ENCODE measurements at places on chromosomes 12 and 14.

DNA sequence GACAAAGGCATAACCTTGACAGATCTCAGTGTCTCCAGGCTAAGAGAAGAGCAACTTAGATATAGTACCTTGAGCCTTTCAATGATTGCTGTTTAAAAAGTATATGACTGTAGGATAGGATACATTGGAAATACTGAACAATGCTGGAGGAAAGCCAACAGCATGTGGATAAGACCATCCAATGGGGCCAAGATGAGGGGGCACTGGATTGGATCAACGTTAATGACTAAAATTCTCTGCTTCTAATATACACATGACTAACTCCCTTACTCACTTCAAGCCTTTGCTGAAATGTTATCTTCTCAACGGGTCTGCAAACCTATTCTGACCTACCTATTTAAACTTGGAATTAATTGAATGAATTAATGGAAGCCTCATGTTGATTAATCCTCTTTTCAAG lies 354.9 kb downstream of the RAD51B start:
- no peak for DNase-seq

DNA sequence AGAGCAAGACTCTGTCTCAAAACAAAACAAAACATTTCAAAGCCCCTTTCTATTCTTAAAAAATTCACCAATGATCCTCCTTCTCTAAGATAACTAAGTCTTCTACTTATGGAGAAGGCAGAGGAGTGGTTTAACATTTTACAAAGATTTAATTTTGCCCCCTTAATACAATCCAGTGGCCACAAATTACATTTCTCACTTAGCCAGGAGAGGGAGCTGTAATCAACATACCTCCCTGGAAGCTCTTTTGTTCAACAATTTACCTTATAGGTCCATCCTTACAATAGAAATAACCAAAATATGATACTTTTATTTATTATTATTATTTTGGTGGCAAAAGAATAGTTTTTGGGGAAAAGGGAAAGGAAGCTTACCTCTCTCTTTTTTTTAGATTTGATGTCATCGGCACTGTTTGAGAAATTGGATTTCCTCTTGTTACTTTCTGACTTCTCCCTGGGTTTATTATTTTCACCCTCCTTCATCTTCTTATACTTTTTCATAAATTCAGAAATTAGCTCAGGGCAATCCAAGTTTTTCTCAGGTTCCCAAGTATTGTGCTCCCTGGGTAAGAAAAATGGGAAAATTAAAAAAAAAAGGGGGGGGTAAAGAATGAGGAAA lies 28.1 kb downstream of the CBX5 start:
- no peak for DNase-seq

DNA sequence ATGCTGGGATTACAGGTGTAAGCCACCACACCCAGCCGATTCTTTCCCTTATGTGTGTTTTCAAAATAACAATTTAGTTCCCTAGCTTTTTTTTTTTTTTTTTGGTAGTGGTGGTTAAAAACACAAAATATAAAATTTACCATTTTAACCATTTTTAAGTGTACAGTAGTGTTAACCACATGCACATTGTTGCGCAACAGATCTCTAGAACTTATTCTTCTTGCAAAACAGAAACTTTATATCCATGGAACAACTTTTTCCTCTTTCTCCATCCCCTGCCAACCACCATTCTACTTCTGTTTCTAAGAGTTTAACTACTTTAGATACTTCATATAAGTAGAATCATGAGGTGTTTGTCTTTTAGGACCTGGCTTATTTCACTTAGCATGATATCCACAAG lies 1.1 kb upstream of the NDUFA12 start:
- no peak for DNase-seq

GRCh38 chr12:23084236-23084995 lies 459.4 kb downstream of the ETNK1 start:
- DNase-seq = no peak

DNA sequence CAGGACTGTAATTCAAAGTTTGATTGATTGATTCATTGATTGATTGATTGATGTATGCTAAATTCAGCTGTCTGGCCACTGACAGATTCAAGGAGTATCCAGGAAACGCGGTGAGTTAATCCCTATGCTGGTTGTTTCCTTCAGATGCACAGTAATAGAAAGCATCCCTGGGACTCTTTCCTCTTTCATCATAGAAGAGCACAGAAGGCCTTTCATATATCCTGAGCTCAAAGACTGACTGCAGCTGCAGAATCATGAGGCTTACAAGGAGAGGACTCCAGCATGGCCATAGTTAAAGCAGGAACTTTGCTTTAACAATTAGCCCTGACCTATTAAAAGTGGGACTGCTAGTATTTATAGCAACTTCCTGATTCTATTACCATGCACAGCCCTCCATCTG lies 187.7 kb upstream of the TMTC1 start:
- no peak for DNase-seq
